Lung microvascular endothelial cell (primary cell): ENCODE measurements at places on chromosomes 3 and 15.

DNA sequence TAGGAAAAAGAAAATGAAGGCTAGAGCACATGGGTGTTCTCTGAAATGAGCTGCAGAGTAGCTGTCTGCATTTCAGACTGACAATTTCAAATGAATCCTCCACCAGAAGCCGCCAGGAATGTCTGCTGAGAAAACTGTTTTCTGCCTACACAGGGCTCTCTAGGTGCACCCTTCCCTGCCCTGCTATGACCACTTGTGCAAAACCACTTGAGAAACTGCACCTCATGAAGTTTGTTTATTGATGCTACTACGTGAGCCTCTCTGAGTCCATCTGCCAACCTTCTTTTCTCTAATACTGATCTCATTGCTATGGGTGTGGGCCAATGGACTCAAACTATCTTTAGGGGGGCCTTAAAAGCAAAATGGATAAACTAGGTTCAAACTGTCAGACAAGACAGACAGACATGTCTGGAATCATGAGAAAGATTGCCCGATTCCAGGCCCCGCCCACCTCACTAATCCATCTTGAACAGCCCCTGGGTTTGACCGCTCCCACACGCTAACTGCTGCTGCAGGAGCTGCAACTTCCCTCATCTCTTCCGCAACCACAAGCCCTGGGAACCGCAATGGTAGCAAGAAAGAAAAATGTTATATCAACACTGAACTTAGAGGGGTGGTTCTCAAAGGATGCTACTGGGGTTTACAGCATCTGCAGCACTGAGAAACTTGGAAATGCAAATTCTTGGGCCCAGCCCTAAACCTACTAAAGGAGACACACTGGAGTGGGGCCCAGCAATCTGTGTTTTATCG lies 9.0 kb upstream of the CD47 start:
- no peak for DNase-seq

DNA sequence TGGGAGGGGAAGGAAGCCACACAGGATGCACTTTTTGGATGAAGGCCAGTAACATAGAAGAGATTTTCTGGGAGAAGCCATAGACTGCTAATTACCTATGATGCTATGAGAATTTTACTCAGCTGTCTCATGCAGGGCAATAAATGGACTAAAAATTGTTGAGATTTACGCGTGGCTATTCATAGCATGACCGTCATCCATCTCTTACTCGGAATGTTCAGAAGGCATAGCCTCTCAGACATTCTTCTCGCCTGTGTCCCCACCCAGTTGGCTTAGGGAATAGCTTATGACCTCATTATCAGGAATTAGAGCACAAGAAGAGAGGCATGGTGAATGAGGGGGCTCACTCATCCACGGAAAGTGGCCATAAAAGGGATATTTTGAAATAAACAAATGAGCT lies 107.9 kb upstream of the ATP10A start:
- no peak for DNase-seq

DNA sequence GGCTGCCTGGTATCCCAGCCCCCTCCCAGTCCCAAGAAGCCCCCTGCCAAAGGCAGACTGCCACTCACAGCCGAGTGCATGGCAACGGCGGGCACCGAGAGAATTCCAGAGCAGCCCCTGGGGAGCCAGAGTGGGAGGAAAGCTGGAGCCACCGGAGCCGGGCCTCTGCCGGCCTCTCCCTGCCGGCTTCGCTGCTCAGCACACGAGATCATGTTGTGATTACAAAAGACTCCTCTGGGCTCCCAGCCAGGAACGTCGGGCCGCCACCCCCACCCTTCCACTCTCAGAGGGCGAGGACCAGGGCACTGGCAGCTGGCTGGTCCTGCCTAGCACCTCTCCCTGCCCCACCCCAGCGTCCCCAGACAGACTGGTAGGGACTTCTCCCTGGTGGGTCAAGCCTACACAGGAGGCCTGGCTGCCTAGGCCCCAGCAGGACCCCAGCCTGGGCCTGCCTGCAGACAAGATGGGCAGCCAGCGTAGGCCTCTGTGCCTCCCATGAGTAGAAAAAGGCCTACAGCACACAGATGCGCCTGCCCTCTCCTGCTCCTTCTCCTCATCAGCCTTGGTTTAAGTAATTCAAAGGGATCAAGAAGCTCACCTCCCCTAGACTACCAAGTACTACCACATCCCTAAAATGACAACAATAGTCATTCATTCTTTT lies at the start of gene CCDC9B:
Gene CCDC9B (minus strand): TSS at position 200 of the 661 bp plus-strand sequence. CDS start 120 bp downstream, at position 80.
- peak; percentile 91 for DNase-seq

DNA sequence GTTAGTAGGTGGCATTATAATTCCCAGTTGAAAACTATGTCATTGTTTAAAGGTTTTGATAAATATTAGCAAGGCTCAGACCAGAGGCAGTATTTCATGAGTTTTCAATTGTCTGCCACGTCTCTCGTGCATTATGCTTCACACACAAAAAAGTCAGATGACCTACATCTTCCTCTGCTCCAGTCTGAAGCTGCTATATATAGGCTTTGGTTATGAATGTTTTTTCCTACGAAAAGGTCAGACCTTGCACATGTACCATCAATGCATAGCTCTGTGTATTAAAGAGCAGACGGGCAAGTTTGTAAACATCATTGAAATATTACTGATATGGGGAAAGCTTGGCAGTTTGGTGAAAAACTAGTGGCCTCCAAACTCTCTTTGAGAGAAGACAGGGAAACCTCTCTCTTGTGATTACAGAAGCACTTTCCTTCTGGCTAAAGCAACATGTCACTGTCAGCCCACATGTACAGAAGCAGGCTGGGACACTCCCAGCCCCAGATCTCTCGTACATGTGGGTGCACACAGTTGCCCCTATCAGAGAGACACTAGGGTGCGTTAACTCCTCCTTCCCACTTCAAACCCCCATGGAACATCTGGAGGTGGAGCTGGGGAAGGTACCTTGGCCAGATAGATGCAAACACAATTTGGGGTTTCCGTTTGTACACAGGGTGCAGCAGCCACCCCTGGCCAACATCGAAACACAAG lies 184.0 kb upstream of the BCL6 start:
- DNase-seq = no peak

DNA sequence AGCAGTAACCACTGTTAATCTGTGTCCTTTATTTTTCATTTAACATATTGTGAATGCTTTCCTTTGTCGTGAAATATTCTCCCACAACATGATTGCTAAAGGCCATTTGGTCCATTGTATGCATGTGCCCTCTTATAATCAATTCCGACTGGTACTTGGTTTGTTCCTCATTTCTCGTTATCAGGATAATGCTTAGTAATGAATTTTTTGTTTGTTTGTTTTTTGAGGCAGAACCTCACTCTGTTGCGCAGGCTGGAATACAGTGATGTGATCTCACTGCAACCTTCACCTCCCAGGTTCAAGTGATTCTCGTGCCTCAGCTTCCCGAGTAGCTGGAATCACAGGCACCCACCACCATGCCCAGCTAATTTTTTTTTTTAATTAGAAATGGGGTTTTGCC lies 22.0 kb downstream of the SPATA12 start:
- DNase-seq = no peak

GRCh38 chr15:40072216-40072990 lies 33.4 kb upstream of the SRP14 start:
- DNase-seq = no peak

DNA sequence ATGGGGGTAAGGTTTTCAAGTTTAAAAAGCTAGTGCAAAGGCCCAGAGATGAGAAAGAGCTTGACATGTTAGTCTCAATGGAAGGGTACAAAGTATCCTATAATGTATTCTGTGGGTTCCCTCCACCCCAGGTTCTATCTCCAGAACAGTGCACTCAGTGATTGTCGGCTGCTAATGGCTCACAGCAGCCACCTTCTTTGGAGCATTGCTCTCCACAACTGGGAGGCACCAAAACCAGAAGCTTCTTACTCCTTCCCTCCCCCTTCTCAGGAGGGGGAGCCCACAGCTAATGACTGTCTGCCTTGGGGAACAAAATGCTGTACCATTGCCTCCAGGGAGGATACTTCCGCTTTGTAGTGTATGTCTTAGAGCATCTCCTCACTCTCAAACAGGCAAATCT lies 439.4 kb upstream of the RBMS3 start:
- no peak for DNase-seq

DNA sequence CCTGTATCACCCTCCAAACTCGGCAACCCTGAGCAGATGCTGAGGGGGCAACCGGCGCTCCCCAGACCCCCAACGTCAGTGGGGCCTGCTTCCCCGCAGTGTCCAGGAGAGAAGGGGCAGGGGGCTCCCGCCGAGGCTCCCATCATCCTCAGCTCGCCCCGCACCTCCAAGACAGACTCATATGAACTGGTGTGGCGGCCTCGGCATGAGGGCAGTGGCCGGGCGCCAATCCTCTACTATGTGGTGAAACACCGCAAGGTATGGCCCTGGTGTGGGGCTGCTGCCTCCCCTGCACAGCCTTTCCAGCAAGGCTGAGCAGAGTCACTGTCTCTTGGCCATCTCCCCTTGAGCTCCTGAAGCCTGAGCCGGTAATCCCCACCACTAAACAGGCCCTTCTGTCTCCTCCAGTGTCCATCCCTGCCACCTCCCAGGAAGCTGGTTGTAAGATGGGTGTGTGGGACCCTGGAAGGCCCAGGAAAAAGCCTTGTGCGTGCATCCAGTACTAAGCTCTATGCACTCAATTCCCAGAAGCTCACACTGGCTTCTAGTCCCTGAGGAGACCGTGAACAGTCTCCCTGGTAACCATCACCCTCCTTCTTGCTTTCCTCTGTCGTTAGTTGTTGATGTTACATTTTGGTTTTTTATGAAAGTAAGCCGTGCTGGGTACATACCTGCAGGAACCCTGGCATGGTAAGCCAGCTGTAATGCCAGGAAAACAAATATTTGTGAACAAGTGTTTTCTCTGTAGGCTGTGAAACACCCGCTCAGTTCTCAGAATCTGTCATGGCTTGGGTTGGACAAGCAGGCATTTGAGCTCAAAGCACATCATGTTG lies 63.3 kb downstream of the BOC start:
- no peak for DNase-seq

- no peak for DNase-seq
Measured at GRCh38 chr3:4829031-4829394, 150.2 kb upstream of the BHLHE40 start.

- no peak for DNase-seq
Measured at GRCh38 chr3:132382267-132382666, 35.0 kb upstream of the DNAJC13 start.
